ENCODE measurements at places on chromosomes 4 and X.

DNA sequence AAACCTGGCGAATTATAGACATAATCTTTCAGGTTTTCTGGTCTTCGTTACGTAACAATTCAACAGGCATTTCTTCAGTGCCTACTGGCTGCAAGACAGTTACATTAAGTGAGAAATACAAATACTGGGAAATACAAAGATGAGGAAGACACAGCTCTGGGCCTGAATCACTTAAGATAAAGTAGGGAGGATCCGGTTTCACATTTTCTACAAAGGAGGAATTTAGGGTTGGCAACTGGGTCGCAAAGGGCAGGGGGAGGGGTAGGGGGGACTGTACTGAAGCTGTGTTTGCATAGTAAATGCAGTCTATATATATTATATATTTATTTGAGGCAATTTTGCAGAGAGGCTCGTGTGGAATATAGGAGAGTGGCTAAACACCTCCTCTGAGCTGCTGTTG, 107.4 kb downstream of the MAML3 start:
- no peak for DNase-seq

GRCh38 chr4:151785484-151786157, 24.8 kb upstream of the GATB start:
- no peak for DNase-seq

DNA sequence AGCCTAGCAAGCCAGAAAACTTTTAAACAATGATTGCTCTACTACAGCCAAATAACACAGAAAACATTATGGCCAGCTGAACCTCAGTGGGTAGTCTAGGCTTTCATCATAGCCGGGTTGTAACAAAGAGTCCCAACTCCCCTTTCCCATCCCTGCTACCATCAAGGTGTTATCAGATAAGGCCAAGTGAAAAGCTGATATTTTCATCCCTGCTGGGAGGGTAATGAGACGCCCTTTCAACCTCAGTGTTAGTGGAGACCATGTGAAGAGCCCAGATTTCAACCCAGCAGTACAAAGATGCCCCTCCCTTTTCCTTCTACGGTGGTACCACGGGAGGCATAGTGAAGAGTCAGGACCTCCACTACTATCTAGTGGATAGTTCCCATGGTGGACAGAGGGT, 433.7 kb downstream of the GPM6A start:
- DNase-seq: no peak

DNA sequence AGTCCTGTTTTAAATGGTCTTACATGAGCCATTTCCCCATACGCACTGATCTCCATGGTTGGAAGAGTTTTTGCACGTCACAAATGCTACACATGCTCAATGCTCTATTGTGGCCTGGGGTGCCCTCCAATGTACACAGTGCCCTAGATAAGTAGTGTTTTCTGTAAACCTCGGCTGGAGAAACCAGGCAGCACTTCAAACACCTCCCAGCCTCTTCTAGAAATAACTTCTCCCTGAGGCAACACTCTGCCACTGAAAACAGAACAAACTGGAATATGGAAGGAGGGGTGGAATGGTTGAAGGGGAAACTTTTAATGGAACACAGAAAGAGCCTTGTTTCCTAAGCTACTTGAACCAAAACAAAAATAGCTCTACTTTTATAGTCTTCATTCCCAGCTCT, 123.9 kb upstream of the CBR4 start:
- DNase-seq: no peak

Measured in NCI-H1694 treated with DMSO at 0.1 percent for 48 hours (cell line).